ENCODE measurements at places on chromosomes 12 and 14. TPM values are rescaled to one million over a fixed set of nuclear protein-coding genes. Genes with fewer than 3 reads are reported as not detected.

DNA sequence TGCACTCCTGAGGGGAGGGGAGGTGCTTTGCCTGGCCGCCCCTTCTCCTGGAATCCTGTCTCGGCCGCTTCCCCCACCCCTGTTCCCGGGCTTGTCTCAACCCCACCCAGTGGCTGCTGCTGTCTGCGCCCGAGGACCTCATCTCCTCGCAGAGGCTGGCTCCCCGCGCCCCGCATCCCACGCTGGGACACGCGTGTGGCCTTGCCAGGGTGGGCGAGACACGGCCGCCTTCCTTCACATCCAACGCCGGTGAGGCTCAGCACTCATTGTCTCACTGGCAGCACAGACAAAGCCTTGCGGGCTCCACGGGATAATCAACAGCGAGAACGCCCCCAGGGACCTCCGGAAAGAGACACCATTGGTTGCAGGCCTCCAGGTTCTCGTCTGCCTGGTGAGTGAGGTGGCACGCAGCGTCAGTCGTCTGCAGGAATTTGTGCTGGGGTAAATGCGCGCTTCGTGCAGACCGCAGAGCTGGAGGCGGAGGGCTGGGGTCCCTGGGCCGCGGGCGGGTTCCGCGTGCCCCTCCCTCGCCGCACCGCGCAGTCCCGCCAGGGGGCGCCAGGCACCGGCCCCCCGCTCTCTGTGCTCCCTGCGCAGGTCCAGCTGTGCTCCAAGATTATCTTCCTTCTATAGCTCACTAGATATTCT is 26.8 kb downstream of the CCDC177 start:
- peak; percentile 18 for DNase-seq

GRCh38 chr12:132418393-132418925 is 71.5 kb upstream of the FBRSL1 start:
- no peak for DNase-seq

DNA sequence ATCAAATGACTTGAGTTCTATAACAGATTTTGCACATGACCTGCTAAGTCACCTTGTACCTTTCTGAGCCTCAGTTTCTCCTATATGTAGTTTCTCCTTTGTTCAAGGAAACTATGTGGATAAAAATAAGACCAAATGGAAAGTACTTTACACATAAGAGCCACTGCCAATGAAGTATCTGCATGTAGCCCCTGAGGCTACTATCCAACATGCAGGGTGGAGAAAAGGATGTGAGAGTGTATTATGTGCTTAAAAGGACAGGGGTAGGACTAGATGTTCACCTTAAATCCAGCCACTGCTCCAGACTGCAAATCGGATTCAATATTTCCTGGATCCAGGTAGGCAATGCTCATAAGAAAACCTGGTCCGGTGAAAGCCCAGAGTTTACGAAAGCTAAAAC is 21.2 kb downstream of the SLC11A2 start:
- DNase-seq: no peak

DNA sequence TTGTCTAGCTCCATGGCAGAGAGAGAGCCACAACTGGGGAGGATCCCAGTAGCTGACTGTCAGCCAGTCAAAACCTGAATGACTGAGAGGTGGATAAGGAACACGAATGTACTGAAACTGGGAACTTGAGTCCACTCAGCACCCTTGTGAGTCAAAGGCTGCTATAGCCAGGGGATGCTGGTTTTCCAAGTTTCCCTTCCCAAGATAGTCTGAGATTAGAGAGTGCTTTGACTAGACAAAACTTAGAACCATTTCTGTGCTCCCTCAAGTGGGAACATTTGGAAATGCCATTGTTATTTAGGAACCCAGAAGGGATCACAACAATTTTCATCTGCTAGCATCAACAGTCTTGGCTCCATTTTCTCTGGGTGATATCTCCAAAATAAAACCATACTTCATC is 4.0 kb downstream of the PRKAG1 start:
- DNase-seq: no peak

- no peak for DNase-seq
Measured at GRCh38 chr14:83712418-83713129, 1817.4 kb upstream of the FLRT2 start.

DNA sequence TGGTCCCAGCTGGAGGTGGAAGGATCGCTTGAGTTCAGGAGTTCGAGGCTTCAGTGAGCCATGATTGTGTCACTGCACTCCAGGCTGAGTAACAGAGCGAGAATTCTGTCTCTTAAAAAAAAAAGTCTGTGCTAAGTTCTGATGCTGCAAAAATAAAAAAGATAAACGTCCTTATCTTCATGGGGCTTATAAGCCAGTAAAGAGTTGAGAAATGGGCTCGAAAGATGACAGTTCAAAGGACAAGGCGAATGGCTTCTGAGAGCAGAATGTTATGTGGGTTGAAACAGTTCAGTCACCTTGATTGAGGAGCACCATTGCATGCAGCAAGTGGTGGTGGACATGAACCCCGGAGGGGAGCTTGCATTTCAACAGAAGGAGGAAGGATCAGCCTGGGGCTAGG is 4.7 kb downstream of the TSPAN9 start:
- no peak for DNase-seq

GRCh38 chr12:112169966-112170365 is 44.6 kb downstream of the TRAFD1 start:
- no peak for DNase-seq

DNA sequence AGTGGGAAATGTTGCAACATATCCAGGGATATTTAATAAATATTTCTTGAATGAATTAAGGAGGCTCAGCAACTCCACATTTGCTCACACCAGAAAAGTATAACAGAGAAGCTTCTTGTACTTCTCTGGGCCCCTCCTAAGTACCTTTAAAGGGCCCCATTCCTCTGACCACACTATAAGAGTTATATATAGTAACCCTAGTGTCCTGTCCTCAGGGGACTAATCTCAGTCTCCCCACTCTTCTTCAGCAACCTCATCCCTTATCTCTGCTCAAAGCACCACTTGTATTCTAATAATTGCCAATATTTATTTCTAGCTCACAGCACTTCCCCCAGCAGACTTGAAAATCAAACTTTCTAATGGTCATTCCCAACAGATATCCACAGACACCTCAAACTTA is 237.1 kb downstream of the GXYLT1 start:
- DNase-seq: no peak

DNA sequence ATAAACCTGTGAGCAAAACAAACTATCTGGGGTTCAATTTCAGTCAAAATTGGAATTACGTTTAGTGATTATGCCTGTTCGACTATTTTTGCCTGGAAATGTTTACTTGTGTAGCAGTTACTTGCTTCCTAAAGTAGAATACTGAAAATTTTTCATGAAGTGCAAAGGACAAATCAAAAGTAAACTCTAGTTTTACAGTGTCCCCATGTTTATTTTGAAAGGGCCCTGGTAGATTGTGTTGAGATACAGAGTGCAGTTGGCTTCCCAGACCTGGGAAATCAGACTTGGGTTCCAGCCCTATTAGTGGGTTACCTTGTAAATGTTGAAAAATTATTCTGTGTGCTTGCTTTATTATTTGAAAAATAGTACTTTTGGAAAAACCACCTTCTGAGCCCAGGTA is 17.3 kb downstream of the KLRB1 start:
- DNase-seq: no peak

DNA sequence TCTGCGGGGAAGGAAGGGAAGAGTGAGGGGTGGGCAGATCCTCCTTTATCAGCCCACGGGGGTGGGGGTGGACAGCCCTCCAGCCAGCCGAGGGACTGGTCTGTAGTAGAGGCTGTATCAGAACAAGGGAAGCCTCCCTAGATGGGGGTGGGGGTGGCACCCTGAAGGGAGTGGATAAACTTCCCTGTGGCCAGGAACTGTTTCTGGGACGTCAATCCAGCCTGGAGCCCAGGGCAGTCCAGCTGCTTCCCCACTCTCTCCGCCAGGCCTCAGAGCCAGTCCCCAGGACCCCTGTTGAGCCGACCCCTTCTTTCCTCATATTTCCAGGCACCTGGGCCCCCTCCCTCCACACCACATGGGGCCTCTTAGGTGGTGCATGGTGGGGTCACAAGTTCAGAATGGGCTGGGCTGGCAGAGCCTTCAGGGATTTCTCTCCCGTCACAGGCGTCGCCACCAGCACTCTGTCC is 6.7 kb downstream of the PLD4 start:
- DNase-seq: no peak

GRCh38 chr12:121889274-121889624 is 659 bp downstream of the PSMD9 start:
- DNase-seq: no peak

- no peak for DNase-seq
Measured at GRCh38 chr12:49793620-49794019, 34.6 kb downstream of the NCKAP5L start.

DNA sequence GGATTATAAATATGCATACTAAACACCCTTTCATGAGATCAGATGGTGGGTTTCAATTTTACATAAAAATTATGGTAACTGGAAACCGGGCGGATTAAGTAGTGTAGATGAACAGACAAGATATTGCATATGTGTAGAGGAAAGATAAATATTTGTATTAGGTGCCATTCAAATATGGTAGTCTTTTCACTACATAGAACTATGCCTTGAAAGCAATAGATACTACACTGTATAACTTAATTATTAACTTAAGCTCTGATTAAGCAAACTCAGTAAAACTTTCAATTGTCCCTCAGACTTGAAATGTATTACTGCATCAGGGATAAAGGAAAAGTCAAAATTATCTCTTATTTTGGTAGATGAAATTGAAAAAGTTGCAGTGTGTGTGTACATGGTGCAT is 1.9 kb downstream of the PTPN21 start:
- no peak for DNase-seq

DNA sequence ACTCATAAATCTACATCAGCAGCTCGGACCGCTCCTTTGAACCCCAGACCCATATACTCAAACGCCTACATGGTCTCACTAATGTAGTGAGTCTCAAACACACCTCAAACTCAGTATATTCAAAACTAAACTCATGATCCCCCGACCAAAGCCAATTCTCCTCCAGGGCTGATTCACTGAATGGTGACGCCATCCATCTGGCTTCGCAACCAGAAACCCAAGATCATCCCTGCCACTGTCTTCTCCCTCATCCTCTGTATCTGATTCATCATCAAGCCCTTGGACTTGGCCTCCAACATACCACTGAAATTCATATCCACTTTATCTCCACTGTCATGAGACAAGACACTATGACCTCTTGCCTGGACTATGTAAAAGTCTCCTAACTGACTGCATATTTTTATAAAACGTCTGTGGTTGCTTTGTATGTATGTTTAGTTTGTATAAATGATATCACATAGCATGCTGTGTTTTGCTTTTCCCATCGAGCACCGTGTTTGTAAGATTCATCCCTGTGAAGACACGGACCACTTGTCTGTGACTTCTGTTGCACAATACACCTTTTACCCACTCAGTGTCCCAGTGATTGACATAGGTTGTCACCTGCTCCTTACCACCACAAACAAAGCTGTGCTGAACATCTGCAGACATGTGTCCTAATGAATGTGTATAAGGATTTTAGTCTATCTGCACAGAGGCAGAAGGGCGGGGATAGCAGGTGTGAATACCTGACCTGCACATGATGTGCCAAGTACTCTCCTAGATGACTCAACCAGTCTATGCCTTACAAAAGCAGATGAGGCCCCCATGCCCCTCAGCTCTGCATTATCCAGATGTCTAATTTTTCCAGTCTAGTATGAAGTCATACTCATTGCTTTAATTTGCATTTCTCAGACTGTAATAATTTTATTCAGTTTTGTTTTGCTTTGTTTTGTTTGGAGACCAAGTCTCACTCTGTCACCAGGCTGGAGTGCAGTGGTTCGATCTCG is 76.9 kb downstream of the VWF start:
- no peak for DNase-seq

GRCh38 chr12:101372431-101372830 is 35.1 kb downstream of the ARL1 start:
- no peak for DNase-seq

DNA sequence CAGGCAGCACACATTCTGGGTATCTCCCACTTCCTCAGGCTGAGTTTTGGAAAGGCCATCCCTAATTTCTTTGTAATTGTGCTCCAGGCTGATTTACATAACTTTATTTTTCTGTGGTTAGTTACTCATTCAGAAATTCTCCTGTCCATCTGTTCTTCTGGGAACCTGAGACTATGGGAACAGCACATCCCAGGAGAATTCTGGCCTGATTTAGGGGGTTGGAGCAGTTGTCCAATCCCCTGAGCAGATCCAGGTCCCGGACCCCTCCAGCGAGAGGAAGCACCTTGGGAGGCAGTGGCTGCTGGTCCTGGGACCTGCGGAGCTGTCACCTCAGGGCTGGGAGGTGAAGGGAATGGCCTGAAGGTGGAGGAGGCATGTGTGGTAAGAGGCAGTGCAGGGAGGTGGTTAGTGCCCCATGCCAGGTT is 40.4 kb downstream of the TSPAN9 start:
- DNase-seq: no peak

DNA sequence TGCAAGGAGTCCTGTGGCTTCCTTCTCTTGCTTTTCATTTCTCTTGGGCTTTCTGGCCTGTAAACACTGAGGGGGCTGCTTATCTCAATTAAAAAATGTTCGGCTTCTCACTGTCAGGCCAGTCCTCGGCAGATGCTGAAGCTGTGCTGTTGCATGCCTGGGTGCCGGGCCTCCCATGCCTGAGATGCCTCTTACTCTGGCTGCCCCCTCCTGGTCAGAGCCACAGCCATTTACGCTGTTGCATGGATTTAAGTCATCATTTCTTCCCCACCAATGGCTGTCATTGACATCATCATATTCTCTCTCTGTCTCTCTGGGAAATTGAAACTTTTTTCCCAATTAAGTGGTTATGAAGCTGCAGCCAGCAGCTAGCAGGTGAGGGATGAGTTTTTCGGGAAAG is 53.7 kb downstream of the FOXN4 start:
- DNase-seq: no peak

The BICDL1 gene
- 128 TPM for total RNA-seq

The CSRNP2 gene
- total RNA-seq: 11.0 TPM

The LALBA gene
- not detected for total RNA-seq

The P2RX7 gene
- total RNA-seq: 6.6 TPM

The CLEC4E gene
- total RNA-seq: not detected

The TTC8 gene
- total RNA-seq: 1.8 TPM

The VDR gene
- total RNA-seq: 56.4 TPM

The STAB2 gene
- total RNA-seq: not detected

The FLRT2 gene
- not detected for total RNA-seq

The FOXA1 gene
- total RNA-seq: not detected

All from activated naive CD4-positive, alpha-beta T cell treated with anti-CD3 and anti-CD28 coated beads for 36 hours (primary cell).